ENCODE measurements at places on chromosomes 7 and 10. TPM values are rescaled to one million over a fixed set of nuclear protein-coding genes. Genes with fewer than 3 reads are reported as not detected.

DNA sequence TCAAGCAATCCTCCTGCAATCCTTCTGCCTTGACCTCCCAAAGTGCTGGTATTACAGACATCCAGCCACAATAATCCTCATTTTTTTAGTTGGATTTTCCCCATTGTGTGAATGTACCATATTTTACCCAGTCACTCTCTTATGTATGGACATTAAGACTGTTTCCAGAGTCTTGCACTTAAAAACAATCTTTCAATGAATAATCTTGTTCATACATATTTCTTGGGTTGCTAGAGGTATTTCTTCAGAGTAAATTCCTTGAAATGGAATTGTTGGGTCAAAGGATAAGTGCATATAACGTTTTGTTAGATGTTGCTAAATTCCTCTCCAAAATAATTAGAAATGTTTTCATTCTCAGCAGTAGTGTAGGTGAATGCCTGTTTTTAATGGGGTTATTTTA is 283.1 kb upstream of the KAT6B start:
- no peaks in the 10 kb centered on the region for H3K36me3 ChIP-seq
- no peaks in the 10 kb centered on the region for H3K4me1 ChIP-seq
- H3K27me3 ChIP-seq, result no peaks in the 10 kb centered on the region
- no peak overlapping the region for H3K27ac ChIP-seq
- DNase-seq, result no peak
- H3K4me3 ChIP-seq, result no peak overlapping the region

GRCh38 chr10:132448248-132448731 is 51.3 kb downstream of the PWWP2B start:
- 0 out of 2 replicates have a peak overlapping the region, but pooled peaks have one; percentile 62 for H3K27ac ChIP-seq
- H3K36me3 ChIP-seq, result no peaks in the 10 kb centered on the region
- H3K27me3 ChIP-seq, result no peaks in the 10 kb centered on the region
- H3K4me3 ChIP-seq, result no peak overlapping the region
- DNase-seq, result peak; percentile 30

- no peak overlapping the region for H3K4me3 ChIP-seq
- no peaks in the 10 kb centered on the region for H3K27me3 ChIP-seq
- no peak for DNase-seq
- no peak overlapping the region for H3K27ac ChIP-seq
These were observed 95.1 kb upstream of the DIP2C start for GRCh38 chr10:784403-785088.

DNA sequence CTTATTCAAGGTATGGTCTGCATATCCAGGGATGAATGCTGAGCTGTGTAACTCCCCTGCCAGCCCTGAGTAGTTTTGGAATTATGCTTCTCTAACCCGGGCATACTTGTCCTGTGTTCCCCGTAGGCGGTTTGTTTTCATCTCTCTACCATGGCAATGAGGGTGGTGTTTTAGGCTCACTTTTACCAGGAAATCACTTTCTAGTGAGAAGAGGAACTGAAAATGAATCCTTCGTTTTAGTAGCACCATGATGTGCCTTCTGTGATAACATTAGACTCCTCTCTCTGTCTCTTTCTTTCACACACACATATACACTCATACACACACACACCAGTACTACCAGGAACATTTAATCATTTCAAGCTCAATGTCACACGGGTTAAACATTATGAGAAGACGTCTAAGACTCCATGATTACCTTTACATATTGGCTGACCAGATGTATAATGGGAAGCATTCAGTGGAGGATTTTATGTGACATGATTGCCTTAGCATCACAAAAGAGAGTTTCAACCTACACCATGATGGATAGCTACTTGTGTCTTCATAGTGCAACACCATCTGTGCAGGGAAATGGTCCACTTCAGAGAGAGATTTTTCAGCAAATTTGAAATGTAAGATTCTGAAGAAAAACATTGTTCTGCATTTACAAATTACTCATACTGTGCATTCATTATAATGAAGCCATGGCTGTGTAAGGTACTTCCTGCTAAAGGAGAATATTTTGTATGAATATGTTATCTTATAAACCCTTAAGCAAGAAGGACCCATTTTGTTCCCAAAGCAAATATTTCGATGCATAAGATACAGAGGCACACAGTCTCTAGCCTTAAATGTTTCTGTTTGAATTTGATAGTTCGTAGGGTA is 31.0 kb upstream of the PFKP start:
- peaks cover 3% of the 10 kb centered on the region for H3K4me1 ChIP-seq
- peak; percentile 52 for DNase-seq
- no peak overlapping the region for H3K4me3 ChIP-seq
- H3K36me3 ChIP-seq, result no peaks in the 10 kb centered on the region
- H3K27me3 ChIP-seq, result no peaks in the 10 kb centered on the region

- H3K27ac ChIP-seq, result no peak overlapping the region
- peaks cover 6% of the 10 kb centered on the region for H3K4me1 ChIP-seq
- 0 out of 2 replicates have a peak, but pooled peaks cover 2% of the 10 kb centered on the region for H3K36me3 ChIP-seq
- no peaks in the 10 kb centered on the region for H3K27me3 ChIP-seq
- H3K4me3 ChIP-seq, result no peak overlapping the region
- no peak for DNase-seq
These were observed 52.1 kb upstream of the MTURN start for GRCh38 chr7:30082686-30083085.

DNA sequence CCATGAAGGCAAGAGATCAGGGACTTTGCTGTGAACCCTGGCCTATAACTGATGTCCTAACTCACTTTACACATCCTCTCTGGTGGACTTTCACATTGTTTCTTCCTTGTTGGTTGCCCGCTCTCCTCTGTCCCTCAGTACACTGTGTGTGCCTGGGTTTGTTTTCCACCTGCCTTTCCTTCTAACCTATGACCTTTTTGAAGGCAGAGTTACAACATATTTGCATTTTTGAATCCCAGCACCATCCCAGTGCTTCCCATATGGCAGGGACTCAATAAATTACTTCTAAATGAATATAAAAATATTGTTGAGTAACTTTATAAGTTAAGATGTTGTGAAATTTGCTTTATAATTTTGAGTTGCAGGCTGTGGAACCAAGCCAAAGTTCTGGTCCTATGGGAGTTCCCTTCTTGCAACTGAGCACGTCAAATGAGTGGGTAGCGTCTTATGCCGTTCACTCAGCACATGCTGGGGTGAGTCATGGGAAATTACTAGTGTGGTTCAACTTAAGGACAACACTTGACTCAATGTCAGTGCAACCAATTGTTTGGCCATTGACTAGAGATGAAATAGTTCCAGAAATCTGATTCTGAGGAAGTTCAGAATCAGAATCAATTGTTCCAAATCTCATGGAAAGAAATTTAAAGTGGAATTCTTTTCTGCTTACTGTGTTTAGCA is 250.9 kb downstream of the TWIST1 start:
- H3K27me3 ChIP-seq, result no peaks in the 10 kb centered on the region
- no peaks in the 10 kb centered on the region for H3K4me1 ChIP-seq
- no peak overlapping the region for H3K4me3 ChIP-seq

The TACC2 gene
- total RNA-seq, result 0.21 TPM

The PAX2 gene
- total RNA-seq, result not detected

The TSPAN33 gene
- 113 TPM for total RNA-seq

Measured in GM12878 (cell line).